ENCODE measurements at places on chromosomes 4 and X.

- DNase-seq = no peak
These were observed 5.6 kb downstream of the SEPTIN11 start for GRCh38 chr4:76955182-76955581.

DNA sequence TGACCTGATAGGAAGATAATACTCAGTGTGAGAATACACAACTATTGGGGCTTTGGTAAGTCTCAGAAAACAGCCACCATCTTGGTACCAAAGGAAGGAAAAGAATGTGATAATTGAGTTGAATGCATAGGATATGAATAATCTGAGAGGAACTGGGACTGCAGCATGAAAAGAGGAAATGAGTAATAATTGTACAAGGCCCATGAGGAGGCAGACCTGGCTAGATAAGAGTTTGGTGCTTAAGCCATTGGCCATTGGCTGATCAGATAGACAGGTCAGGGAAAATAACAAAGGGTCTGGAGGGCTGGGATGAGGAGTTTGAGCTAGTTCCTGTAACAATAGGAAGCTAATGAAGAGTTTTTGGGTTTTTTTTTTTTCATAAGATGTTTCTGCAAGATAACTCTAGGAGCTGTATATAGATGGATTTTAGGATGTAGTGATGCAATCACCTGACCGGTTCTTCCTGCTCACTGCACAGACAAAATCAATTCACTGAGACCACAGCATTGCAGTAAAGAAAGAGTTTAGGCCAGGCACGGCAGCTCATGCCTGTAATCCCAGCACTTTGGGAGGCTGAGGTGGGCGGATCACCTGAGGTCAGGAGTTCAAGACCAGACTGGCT is 5.3 kb upstream of the TRMT2B start:
- DNase-seq = no peak

DNA sequence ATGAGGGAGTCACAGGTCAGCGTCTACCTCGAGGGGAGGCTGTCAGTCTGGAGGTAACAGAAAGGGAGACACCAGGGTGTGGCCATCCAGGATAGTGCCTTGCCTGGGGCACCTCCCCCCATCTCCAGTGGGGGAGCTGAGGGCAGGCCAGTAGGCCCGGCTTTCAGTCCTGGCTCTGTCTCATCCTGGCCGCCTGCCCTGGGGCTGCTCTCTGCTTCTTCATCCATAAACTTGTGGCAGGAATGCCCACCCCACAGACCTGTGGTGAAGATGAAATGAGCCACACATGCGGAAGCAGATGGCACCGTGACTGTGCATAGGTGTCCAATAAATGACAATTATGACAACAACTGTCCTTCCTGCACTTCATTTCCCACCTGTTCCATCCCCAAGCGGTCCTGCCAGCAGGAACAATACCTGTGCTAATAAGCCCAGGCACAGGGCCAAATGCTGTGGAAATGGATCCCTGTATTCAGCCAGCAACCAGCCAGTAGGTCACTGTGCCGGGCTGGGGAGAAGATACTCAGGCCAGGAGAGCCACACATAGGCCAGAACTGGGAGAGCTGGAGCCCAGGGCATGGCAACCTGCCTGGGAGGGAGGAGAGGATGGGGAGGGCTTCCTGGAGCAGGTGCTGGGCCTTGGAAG is 30.2 kb downstream of the TRO start:
- DNase-seq = no peak

DNA sequence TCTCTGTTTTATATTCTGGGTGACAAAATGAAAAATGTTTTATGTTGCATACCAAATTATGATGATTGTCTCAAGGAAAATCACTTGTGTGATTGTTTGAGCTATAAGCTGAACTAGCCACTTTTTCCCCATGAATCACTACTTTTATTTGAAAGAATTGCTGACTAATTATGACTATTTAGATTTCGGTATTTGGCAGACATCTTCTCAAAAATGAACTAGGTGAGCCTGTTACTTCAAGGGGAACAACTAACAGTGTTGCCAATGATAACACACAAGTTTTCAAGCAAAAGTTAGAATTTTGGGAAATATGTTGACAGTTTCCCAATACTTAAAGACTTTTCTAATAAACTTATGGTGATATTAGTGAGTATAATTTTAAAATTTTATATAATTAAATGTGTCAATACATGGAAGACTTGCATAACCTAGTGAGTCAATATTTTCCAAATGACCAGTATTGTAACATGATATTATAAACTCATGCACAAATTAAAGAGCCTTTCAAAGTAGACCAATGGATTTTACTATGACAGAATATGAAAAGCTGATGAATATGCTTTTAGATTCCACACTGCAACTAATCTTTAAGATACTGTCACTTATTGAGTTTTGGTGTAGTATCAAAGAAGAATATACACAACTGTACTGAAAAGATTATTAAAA is 187.7 kb upstream of the GATB start:
- DNase-seq = no peak

- DNase-seq = no peak
These were observed 69.3 kb upstream of the HMX1 start for GRCh38 chr4:8940792-8941491.

GRCh38 chrX:15785176-15785750 is 5.0 kb upstream of the ZRSR2 start:
- DNase-seq = no peak

DNA sequence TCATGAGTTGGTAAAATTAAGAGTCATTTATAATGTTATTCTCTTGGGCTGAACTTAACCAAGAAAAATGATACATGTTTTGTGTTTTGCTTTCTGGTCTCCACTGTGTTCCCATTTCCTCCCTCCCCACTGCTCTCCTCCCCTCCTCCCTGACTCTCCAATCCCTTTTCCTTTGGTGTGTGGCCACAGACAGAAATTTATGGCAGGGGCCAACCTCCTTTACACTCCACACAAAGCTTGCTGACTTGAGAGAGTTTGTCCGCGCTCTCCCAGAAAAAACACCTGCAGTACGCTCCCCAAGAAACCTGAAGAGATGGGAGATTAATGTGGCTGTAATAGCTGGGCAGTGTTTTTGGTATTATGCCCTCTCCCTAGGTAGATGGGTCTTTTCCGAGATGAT is 88.9 kb downstream of the ALPK1 start:
- no peak for DNase-seq

- no peak for DNase-seq
These were observed 309.9 kb upstream of the PPP1R2C start for GRCh38 chrX:43087830-43088229.

GRCh38 chr4:15234856-15235126 is 193.0 kb upstream of the C1QTNF7 start:
- no peak for DNase-seq

DNA sequence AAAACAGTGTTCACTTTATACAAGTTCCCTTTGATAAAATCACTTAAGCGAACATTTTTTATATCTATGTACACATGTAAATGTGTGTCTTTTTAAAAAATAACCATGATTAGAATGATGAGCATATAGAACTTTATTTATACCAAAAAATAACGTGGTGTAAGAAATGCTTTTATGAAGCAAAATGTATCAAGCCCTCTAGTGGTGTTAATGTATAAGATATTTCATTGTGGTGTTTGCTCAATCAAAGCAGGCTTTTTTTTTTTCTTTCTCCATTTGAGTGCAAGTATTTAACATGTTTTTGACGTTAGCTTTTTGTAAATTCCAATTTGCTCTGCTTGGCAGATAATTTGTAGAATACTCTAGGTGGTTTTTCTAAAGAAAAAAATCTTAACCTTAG is 2092.4 kb upstream of the TENM3 start:
- no peak for DNase-seq

- DNase-seq = no peak
These were observed 56.4 kb downstream of the SLC2A9 start for GRCh38 chr4:9964879-9965278.

GRCh38 chrX:54560411-54560810 is 30.4 kb downstream of the GNL3L start:
- DNase-seq = no peak

- no peak for DNase-seq
These were observed 32.9 kb upstream of the TSR2 start for GRCh38 chrX:54407266-54407665.

GRCh38 chrX:1416965-1417760 is 25.2 kb upstream of the SLC25A6 start:
- DNase-seq = no peak

DNA sequence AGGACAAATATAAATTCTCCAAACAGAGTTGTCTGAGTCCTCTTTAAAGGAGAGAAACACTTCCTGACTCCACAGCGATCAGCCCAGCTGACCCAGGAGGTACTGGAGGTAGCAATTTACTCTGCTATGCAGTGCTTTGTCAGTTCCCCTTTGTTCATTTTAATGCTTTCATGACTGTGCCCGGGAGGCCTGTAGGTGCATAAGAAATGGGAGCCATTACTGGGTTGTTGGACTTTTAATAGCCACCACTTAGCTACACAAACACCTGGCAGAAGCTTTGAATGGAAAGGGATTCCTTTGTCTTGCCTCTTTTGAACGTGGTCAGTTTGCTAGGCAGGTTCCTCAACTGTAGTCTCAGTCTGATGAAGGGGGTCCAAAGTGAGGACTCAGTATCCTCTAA is 59.0 kb upstream of the AFF2 start:
- no peak for DNase-seq

GRCh38 chr4:169791527-169792156 is 33.9 kb upstream of the HPF1 start:
- no peak for DNase-seq

- DNase-seq = no peak
These were observed 1.0 kb upstream of the HTR2C start for GRCh38 chrX:114582698-114583395.

DNA sequence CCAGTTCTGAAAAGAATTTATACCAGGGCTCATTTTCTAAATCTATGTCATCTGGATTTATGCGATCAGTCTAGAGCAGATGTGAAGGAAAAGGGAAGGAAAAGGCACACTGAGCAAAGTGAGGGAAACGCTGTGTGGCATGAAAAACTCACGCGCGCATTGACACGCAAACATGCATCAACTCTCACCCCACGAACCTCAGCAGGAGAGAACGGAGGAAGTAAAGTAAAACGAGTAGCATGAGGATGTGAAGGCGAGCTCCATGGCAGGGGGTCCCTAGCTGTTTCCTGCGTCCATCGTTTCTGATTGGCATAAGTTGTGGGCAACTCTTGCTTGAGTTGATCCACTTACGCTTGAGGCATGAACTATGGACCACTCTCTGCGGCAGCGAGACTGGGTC is 102.8 kb upstream of the PDLIM3 start:
- no peak for DNase-seq

- no peak for DNase-seq
These were observed 95.1 kb downstream of the GBA3 start for GRCh38 chr4:22787753-22788375.

GRCh38 chr4:185298728-185299430 is 89.5 kb downstream of the SNX25 start:
- no peak for DNase-seq

DNA sequence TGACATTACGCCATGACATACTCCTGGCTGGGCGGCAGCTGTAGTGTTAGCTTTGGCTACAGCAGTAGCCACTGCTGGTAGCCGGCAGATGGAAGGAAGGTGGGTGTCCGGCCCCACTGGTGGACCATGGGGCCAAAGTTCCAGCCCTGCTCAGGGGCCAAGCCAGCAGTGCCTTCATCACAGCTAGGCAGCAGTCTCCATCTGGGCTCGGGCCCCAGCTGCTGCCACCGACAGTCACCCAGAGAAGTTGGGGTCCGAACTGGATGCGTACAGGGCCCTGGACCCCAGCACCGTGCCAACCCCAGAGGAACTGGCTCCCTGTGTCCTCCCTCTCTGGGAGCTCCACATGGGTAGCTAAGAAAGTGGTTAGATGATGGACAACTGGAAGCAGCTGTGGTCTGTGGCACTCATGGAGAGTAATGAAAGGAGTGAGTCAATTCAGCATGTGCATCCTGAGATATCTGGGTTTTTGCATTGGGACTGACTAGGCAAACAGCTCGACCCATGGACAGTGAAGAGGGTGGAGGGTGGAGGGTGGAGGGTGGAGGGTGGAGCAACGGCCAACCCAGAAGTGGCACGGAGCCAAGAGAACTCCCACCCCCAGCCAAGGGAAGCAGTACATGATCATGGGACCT is 366.6 kb upstream of the GRIA3 start:
- DNase-seq = no peak

DNA sequence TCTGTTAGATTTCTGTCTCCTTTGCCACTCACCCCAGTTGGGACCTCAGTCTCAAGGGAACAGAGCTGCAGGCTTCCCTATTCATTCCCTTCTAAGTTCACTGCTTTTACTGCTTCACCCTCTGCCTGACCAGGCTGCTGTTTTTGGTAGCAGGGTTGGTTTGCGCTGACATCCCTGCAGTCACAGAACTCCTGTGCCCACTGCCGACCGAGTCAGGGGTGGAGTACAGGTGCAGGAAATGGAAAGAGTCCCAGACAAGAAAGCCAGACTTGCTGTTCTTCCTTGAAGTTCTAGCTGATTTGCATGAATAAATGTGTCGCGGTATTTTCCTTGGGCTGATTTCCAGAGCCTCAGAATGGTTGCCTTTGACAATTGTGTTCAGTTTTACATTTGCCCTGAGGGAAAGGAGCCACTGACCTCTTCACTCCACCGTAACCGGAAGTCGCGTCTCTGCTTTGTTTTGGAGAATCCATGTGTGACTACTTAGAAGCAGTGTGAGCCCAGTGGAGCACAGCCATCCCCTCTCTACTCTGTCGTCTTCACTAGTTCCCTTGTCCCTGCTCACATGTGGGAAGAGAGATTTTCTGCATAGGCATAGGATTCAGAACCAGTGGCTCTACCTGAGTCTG is 84.8 kb downstream of the TNIP2 start:
- DNase-seq = no peak

DNA sequence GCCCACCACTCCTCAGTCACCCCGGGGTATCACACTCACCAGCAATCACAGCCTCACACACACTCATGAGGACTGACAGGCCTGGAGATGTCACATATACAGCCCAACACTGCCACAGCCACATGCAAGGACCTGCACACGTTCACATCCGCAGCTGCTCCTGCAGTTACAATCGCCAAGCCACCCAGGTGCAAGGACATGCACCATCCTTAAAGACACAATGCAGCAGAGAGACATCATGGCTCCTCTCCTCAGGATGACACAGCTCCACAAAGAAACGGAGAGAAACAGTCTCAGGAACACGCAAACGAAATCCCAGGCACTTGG is 1.1 kb downstream of the PCSK1N start:
- DNase-seq = no peak

GRCh38 chr4:158758142-158758541 is 10.7 kb upstream of the FNIP2 start:
- DNase-seq = no peak

- DNase-seq = no peak
These were observed 1054.2 kb downstream of the ARAP2 start for GRCh38 chr4:35189988-35190613.

- no peak for DNase-seq
These were observed 89.5 kb downstream of the UGT8 start for GRCh38 chr4:114688059-114688458.

GRCh38 chrX:150375243-150375770 is 12.2 kb downstream of the MAMLD1 start:
- no peak for DNase-seq

- DNase-seq = no peak
These were observed 79.0 kb upstream of the EDA2R start for GRCh38 chrX:66717926-66718325.

DNA sequence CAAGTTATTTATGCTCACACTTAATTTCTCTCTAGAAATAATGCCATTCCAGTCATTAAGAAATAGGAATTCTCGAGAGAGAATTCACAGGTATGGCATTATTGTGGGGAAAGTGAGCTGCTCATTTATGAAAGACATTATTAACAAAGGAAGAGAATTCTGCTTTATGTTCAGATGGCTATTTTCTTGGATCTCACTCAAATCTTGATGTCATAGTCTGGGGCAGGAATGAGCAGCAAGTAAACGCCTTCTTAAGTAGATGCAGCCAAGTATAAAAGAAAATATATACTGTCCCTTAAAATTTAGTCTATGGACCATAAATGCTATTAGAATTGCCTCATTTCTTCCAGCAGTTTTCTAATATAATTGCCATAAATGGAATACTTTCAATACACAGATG is 58.2 kb upstream of the FBXW7 start:
- no peak for DNase-seq
